Nephron progenitor cell (in vitro differentiated cells): ENCODE measurements at places on chromosomes 1 and 21.
A peak's percentile ranks its signal among the peaks of the same experiment; 100 is the strongest.

- DNase-seq: no peak
These were observed 90.4 kb downstream of the BACH1 start for GRCh38 chr21:29389136-29389535.

GRCh38 chr1:231919886-231920285 lies 293.3 kb downstream of the DISC1 start:
- peak; percentile 23 for DNase-seq

DNA sequence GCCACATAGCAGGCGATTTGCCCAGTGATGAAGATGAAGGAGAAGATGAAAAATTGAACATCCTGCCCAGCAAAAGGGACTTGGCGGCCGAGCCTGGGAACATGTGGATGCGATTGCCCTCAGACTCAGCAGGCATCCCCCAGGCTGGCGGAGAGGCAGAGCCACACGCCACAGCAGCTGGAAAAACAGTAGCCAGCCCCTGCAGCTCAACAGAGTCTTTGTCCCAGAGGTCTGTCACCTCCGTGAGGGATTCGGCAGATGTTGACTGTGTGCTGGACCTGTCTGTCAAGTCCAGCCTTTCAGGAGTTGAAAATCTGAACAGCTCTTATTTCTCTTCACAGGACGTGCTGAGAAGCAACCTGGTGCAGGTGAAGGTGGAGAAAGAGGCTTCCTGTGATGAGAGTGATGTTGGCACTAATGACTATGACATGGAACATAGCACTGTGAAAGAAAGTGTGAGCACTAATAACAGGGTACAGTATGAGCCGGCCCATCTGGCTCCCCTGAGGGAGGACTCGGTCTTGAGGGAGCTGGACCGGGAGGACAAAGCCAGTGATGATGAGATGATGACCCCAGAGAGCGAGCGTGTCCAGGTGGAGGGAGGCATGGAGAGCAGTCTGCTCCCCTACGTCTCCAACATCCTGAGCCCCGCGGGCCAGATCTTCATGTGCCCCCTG lies 3.3 kb downstream of the ZBTB18 start:
- DNase-seq: no peak

DNA sequence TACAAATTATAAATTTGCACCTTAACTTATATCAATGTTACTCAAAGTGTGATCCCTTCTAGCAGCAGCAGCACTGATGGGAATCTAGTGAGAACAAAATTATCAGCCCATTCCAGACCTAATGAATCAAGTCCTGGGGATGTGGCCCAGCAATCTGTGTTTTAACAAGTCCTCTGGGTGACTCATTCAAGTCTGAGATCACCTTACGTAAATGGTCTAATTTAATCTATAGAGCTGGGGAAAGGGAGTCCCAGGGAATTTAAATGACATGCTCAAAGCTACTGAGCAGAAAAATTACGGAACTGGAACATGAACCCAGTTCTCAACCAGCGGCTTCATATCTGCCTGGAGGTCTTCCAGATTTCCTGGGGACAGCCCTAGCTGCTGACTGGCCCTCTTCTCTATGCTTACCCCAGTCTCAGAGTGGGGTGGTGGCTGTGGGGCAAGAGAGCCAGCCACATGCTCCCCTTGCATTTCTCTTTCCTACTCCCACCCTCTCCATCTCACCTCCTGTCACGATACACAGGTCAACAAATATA lies 220.0 kb downstream of the TM2D1 start:
- DNase-seq: no peak

GRCh38 chr1:162632217-162632666 lies at the start of gene DDR2:
TSS of gene DDR2 (plus strand) at chr1:162632464. CDS start at chr1:162719064, 86,600 bp downstream.
- no peak for DNase-seq

- DNase-seq: no peak
These were observed 29.4 kb upstream of the SOD1 start for GRCh38 chr21:31629972-31630711.

- peak; percentile 32 for DNase-seq
These were observed 156.1 kb downstream of the KIF26B start for GRCh38 chr1:245310571-245311531.

DNA sequence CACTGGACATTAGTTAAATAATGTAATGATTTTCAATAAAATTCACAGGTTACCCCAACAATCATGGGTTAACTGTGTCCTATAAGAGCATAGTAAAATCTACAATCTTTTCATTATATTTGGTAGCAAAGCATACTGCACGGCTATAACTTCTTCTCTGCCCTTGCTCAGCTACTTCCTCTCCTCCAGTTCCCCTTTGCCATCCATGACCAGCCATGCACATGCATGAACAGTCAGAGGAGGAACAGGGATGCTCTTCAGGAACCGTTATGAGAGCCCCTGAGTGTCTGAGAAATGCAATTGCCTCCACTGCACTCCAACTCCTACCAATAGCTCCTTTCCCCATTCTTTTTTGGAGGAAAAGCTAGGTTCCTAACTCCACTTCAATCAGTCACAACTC lies 646.7 kb downstream of the LTN1 start:
- DNase-seq: no peak

DNA sequence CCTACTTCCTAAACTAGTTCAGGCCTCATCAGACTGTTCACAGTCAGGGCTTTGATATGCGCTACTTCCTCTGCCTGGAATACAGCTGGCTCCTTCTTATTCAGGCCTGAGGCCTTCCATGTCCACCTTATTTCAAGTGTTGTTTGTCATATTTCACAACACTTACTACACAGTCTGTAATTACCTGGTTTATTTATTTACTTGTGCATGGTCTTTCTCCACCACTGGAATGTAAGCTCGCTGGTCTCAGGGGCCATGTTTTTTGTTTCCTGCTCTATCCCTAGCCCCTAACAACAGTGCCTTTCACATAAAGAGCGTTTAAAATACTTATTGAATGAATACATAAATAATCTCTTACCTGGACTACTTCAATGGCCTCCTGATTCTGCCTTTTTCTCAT lies 4.6 kb upstream of the SRSF4 start:
- DNase-seq: no peak

- DNase-seq: no peak
These were observed 12.4 kb downstream of the EPB41 start for GRCh38 chr1:28926629-28927265.

- no peak for DNase-seq
These were observed 11.6 kb downstream of the SLAMF7 start for GRCh38 chr1:160750608-160751007.

DNA sequence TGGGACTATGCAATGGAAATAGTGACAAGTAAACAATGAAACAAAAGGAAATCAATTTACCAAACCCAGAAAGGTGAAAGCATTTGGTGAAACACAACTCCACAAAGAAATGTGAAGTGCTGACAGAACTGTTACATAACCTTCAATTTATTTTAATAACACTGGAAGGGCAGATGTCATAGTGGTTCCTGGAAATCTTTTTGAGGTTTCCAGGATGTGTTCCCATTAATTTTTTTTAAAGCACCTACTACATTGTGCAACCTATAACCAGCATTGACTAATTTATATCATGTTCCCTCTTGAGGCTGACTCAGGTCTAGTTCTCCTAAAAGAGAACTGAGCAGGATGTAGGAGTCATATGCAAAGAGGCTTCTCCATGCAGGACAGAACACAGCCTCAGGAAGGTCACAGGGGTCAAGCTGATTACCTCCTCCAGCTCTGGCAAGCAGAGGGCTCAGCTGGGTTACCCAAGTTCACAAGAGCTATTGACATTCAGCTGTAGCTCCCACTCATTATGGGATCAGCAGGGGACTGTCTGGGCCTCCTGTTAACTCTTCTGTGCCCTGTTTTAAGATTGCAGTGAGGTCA lies 157.1 kb upstream of the NRIP1 start:
- peak; percentile 58 for DNase-seq

DNA sequence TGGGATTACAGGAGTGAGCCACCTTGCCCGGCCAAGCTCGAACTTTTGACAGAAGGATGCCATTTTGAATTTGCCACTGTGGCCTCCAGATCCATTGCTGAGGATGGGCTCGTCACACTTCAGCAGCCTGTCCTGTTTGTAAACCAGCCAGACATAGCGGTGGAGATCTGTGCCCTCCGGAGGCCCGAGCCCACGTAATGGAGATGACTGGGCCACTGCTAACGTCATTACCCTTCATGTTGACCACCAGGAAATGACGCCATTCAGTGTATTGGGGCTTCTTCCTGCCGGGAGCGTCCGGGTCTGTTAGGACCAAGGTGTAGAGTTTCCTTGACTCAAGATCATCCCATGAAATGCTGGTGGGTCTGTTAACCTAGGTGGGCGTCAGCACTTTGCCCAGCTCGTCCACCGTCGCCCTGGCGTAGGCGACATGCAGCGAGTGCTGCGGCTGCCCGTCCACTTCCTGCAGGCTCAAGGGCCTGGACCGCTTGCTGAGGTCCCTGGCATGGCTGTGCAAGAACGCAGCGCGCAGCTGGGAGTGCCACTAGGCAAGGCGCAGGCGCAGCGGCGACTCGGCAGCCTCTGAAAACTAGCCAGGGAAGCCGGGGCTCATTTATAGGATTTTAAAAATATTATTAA lies 40.8 kb downstream of the PTPRC start:
- DNase-seq: no peak

DNA sequence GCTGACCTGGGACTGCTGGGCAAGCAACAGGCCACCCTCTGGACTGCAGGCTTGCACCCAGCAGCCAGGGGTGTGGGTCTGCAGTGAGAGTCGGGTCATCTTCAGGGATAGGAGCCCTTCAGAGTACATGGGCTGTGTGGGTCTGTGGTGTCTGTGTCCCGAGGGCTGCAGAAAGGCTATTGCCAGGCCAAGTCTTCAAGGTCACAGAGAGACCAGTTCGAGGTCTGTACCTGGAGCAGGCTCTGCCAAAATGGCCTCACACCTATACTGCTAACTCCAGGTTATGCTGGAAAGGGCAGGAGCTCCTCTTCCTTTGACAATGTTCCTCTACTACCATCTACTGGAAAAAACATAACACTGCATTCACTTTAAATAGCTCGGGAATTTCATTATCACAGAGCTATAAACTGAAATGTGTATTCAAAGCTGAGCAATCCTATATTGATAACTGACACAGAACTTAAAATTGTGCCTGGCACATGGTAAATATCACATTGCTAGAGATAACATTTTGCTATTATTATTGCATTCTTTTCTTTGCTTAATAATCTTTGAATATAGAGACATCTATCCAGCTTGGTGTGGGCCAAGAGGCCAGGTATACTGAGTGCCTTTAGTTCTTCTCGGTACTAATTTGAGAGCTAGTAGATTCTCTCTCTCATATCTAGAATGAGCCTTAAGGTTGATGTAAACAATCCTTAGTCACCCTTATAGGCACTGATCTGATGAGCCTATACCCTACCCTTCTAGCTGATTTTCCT lies 6.9 kb upstream of the DNAH14 start:
- DNase-seq: peak; percentile 11

- no peak for DNase-seq
These were observed 24.8 kb upstream of the RGL1 start for GRCh38 chr1:183780159-183780558.

- no peak for DNase-seq
These were observed 29.5 kb downstream of the PIK3R3 start for GRCh38 chr1:46102769-46103476.

DNA sequence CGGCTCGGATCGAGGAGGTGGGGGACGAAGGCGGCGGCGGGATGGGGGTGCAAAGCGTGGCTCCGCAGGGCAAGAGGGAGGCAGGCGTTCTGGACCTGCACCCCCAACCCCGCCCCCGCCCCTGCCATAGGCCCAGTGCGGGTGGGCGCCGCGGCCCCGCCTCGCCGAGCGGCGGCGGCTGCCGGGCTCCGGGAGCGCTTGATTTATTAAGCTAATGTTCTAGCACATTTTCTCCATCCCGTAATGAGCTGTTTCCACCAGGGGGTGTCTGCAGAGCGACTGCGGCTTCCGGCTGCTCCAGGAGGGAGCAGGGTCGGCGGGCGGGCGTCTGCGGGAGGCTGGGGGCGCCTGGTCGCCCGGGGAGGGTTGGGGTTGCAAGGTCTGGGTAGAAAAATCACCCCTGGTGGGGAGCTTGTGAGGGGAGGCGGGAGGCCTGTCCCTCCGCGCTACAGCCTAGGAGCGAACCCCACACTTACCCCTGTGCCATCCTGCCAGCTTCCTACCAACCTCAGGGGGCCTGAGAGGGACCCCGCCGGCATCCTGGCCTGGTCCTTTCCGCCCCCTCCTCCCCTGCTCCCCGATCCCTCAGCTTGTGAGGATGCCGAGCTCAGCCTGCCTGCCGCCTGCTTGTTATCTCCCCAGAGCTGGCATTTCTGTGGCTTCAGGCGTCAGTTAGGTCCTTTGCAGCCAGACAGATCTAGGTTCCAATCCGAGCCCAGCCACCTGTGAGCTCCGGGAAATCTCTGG lies 48.5 kb upstream of the ACOT11 start:
- peak; percentile 74 for DNase-seq

GRCh38 chr1:155038602-155039307 lies 5.1 kb downstream of the DCST1 start:
- DNase-seq: no peak

DNA sequence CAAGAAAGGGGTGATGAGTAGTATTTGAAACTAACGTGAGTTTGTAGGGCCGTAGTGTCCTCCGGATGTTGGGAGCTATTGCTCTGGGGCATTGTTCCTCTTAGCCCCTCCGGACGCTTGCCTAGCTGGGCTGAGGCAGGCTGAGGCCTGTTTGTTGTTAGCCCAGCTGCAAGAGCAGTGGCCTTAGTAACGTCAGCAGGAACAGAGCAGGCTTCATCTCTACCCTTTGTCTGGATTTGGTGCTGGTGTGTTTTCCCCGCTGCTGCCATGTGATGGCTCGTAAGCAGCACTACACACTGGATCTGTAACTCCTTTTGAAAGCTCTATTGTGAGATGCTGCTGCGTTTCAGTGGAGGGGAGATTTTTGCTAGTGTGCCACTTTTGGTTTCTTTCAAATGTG lies 57.6 kb downstream of the DNM3 start:
- DNase-seq: peak; percentile 12
